ENCODE measurements at places on chromosomes 7 and 10.

GRCh38 chr7:156473476-156474240 lies 166.9 kb upstream of the RNF32 start:
- no peak for DNase-seq

- DNase-seq: no peak
Observed at GRCh38 chr10:132310701-132311337, 3.1 kb upstream of the STK32C start.

DNA sequence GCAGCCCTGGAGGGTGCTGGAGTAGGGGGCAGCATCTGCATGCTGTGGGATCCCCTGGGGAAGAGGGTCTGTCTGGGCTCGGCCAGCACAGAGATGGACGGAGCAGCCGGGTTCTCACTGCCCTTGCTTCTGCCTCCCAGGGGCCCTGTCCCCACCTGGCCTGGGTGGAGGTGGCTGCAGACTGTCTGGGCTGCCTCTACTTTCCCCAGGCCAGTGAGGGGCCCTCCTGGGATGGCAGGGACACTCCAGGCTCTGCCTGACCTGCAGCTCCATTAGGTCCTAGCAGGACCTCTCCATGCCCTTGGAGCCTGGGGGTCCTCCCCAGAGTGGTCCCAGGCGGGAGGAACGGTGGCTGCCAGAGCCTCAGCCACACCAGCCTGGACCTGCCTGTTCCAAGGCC lies 63.7 kb downstream of the PWWP2B start:
- DNase-seq: no peak

DNA sequence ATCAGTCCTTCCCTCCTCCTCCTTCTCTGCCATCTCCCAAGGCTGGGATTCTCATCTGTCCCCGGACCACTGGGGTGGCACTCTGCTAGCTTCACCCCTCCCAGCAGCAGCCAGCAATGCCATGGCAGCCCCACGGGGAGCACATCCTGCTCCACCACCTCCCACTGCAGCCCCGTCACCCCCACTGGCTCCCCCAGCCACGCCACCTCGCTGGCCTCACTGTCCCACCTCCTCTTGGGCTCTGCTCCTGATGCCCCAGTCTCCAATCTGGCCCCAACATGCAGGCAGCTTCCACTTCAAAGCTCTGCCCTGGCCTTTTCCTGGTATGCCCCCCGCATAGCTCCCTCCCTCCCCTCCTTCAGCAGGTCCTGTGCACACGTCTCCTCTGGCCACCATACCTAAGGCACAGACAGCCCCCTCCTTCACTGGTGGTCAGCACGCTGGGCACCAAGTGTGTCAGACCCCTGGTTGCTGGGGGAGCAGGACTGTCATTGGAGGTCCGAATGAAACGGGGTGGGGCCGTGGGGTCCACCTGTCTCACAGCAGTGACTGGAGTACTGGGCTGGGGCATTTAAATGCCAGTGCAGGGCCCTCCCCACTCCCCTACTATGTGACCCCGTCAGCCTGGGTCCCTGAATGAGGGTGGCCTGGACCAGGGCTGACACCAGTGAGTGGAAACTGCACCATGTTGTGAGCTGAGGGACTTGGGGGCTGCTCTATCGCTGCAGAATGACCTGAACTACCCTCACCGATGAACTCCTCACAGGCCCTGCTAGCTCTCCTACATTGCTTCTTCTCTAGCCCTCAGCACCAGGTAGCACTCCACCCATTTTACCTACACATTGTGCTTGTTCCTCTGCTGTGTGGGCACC lies 38.7 kb downstream of the RASGEF1A start:
- DNase-seq: no peak

- DNase-seq: no peak
Observed at GRCh38 chr7:2043316-2044039, 189.3 kb downstream of the MAD1L1 start.

DNA sequence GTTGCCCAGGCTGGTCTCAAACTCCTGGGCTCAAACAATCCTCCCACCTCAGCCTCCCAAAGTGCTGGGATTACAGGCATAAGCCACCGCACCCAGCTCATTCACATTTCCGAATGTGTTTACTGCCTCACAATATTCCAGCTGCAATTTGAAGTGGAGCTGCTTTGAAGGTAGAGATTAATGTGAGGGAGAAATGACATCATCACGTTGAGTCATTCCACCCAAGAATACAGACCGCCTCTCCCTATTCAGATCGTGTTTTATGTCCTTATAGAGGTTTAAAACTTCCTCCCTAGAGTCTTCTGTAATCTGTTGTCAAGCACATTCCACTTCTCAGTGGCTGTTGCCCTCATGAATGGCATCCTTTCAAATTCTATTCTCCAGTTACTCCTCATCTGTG lies 100.4 kb upstream of the PDGFA start:
- no peak for DNase-seq

DNA sequence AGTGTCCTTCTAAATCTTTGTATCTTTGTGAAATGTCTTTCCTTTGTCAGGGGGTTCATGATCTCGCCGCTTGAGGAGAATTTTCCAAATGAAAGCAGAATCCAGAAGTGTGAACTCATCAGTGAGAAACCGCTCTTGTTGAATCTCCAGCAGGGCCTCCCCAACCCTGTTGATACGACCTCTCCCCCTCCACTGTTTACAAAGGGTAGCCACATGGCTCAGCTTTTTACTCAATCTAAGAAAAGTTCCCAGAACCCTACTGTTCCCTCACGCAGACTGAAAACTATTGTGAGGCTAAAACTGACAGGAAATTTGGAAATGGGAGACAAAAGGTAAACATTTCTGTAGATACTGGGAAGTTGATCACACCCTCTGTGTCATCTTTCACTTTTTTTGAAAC lies 73.9 kb downstream of the SEMA3C start:
- no peak for DNase-seq

DNA sequence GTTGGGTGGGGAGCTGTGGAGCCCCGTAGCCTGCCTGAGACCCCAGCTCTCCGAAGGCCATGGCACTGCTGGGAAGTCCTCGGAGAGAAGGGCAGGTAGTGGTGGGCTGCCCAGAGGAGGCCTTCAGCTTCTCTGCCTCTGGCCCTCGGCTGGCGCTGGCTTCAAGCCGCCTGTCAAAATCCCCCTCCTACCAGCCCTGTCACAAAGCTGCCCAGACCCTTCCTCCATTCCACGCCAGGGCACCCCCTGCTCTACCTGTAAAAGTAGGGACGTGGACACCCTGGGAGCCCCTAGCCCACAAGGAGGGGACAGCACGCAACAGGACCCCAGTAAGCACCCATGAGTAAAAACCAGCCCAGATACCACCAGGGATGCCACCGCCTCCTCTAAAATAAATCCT lies 31.6 kb downstream of the MAD1L1 start:
- DNase-seq: no peak

DNA sequence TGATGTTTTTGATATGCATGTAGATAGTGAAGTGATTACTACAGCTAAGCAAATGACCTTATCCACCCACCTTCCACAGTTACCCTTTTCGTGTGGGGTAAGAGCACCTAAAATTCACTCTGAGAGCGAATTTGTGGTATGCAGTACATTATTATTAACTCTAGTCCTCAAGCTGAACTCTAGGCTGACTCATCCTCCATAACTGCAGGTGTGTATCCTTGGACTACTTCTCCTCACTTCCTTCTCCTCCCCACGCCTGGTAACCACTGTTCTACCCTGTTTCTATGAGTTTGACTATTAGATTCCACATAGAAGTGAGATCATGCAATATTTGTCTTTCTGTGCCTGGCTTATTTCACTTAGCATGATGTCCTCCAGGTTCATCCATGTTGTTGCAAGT lies 484.6 kb downstream of the GATA3 start:
- DNase-seq: no peak

- DNase-seq: no peak
Observed at GRCh38 chr10:48776528-48776927, 91.9 kb downstream of the WDFY4 start.

- no peak for DNase-seq
Observed at GRCh38 chr7:105648561-105649401, 67.5 kb upstream of the EFCAB10 start.

DNA sequence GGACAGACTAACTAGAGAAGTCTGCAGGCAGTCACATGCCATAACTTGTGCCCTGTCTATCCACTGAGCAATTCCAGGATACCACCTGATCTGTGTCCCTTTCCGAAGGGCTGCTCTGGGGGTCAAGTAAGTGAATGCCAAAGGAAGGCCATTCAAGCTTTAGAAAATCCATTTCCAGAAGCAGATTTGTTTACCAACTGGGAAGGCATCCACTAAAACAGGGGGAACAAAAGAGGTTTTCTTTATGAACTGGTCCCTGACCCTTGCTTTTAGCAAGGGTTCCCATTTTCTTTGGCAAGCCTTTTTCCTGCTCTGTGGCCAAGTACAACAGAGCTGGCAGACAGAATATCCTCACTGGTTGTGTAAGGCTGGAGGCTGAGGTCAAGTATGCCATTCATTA lies 36.5 kb downstream of the ITPRID1 start:
- DNase-seq: no peak

- DNase-seq: no peak
Observed at GRCh38 chr10:58372607-58373441, 12.4 kb upstream of the TFAM start.

- DNase-seq: no peak
Observed at GRCh38 chr10:133013463-133013862, 71.1 kb upstream of the CFAP46 start.

DNA sequence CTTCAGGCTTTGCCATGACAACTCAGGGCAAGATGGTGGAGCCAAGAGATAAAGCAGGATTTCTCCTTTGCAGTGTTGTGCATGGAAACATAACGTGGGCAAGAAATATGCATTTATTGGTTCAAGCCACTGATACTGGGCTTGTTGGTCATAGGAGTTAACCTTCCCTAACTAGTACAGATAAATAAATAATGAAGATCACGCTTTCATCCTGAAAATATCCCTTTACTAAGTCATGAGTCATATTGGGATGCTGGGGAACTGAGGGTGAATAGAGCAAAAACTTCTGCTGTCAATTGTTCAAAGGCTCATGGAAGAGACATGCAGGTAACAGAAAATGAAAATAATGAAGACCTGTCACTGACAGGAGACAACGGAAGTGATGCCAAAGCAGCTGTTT lies 55.5 kb downstream of the TES start:
- DNase-seq: no peak

GRCh38 chr10:71409516-71410104 lies 12.9 kb downstream of the CDH23 start:
- DNase-seq: no peak

GRCh38 chr7:31692451-31692850 lies 5.4 kb downstream of the PPP1R17 start:
- no peak for DNase-seq

DNA sequence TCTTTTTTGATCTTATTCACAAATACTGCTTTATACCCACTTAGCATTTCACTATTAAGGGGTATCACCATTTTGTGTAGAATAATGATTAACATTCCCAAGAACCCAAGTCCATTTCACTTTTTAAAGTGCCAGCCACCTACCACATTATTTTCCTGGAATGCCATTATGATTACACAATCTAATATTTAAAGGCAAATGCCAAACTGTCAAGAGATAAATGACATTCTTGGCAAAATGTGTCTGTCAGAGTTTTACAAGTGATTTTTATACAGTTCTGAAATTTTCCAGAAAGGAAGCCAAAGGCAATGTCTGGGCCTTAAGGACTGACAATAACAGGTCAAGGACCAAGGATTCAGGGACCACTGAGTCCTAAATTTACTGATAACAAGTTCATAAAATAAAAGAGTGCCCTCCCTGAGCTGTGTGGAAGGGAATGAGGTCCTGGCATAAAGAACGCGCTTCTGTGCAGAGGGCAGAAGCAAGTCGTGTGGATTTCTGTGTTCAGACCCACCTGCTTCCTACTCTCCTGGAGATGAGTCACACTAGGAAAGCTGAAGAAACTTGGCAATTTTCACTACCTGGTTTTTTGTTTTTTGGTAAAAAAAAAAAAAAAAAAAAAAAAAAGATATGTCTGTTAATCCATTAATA lies 66.5 kb downstream of the UBE2H start:
- DNase-seq: no peak

DNA sequence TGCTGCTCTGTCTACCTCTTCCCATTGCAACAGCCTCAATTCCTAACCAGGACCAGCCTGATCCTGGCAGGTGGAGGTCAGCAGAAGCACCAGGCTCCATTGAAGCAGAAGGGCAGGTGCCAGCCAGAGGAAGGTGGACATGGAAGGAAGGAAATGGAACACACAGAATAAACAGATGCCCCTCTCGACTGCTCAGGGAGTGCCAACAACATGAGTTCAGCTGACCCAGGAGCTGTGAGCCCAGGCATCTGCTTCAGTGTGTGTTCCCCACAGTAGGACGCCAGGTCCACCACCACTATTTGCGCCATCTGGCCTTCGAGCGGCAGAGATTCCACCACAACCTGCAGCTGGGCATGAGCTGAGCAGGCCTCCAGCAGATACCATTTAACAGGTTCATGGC lies 56.7 kb downstream of the GPAM start:
- peak; percentile 89 for DNase-seq

DNA sequence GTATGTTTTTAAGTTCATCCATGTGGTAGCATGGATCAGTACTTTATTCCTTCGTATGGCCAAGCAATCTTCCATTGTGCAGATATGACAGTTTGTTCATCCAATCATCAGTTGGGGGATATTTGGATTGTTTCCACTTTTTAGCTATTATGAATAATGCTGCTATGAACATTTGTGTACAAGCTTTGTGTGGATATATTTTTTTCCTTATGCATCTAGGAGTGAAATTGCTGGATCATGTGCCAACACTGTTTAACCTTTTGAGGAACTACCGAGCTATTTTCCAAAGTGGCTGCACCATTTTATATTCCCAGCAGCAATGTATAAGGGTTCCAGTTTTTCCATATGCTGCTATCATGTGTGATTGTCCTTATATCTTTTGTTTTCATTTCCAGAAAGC lies 140.1 kb downstream of the HIBADH start:
- DNase-seq: no peak

GRCh38 chr10:87864496-87865059 lies 1.2 kb downstream of the PTEN start:
- no peak for DNase-seq

DNA sequence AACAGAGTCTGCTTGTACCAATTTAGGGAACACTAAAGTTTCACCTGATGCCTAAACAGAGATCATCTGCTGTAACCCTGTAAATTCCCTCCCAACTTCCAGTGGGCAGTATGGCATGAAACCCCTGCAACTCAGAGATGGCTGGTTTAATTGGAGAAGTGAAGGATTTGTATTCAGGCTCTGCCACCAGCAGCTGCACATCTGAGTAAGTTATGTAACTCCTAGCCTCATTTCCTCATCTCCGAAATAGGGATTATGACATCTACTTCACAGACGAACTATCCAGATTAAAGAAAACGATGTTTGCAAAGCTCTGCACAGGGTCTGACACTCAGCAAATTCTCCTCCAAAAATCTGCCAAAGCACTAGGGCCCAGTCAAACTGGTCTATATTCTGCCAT lies 493.0 kb downstream of the KCNMA1 start:
- DNase-seq: no peak

GRCh38 chr7:139635526-139636302 lies 112.2 kb downstream of the CLEC2L start:
- DNase-seq: no peak

DNA sequence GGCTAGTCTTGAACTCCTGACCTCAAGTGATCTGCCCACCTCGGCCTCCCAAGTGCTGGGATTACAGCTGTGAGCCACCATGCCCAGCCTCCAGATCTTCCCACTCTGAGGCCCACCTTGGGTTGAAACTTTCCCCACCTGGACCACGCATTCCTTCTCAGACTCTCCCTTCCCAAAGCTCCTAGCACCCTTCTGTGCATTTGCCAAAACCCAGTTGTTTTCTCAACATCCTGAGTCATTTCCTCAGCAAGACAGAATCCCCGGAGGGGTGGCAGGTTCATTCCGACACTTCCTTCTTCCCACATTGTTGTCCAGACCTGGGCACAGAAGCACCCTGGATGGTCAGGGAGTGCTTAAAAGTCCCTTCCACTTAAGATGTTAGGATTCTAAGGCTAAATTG lies 28.9 kb downstream of the BAG3 start:
- DNase-seq: no peak

Data from cerebellar nuclear complex (tissue), 1 donor.